ENCODE measurements at places on chromosomes 2 and 18. TPM values are rescaled to one million over a fixed set of nuclear protein-coding genes. Genes with fewer than 3 reads are reported as not detected.

DNA sequence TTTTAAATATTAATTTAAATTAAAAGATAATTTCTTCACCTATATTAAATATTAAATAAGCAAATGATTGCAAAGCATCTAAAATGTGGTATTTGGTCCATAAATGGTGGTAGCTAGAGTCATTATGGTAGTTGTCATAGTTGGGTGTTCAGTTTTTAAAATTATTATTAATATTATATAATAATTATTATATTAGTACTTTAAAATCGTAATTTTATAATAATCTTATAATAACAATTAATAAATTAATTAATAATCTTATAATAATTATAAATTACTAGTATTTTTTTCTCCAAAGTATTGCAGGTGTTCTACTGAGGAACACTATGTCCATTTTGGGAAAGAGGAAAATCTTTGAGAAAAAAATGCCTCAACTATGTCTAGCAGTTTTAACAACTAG, 835.5 kb upstream of the GCFC2 start:
- no peak for DNase-seq

- no peak for DNase-seq
Observed at GRCh38 chr2:58339548-58340243, 98.6 kb upstream of the FANCL start.

DNA sequence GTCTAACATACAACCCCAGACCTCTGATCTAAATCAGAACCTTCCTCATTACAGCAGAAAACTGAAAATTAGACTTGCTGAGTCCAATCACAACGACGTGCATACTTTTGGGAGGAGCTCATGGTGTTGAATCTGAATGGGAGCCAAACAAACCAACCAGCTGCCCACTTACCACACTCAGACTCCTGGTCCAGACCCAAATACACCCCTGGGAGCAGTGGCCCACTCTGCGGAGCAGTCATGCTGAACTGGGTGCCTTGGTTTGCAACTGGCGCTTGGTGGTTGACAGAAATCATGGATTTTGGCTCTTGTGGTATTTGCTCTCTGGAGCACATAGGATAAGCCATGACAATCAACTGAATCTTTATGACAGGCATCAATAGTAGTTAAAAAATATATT, 253.6 kb upstream of the TNP1 start:
- no peak for DNase-seq

DNA sequence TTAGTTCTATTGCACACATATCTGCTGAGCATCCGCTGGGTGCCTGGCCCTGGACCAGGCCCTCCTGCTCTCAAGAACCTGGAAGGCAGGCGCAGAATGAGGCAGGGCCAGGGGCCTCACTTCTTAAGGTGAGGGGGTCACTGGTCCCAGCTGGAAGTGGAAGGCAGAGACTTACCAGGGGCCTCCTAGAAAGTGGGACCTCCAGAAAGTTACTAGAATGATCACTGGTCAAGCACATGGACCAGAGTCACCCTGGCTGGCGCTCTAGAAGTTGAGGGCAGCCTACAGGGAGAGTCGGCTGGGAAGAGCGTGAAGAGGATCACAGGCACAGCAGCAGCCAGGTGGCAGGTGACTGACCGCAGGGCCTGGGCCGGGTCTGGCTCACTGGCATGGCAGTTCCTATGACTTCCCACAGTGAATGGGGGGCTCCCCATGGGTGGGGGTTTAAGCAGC, 26.1 kb upstream of the MAL start:
- DNase-seq: no peak

GRCh38 chr2:58042486-58042970, 4.1 kb upstream of the VRK2 start:
- peak; percentile 65 for DNase-seq

- DNase-seq: no peak
Observed at GRCh38 chr2:65655000-65655399, 222.6 kb upstream of the SPRED2 start.

Gene LHCGR
- 0.14 TPM for total RNA-seq

Gene DTNB
- total RNA-seq: 8.7 TPM

Gene SMPD4
- 33.5 TPM for total RNA-seq

Gene EGR4
- total RNA-seq: 0.30 TPM

Gene CFAP53
- 0.97 TPM for total RNA-seq

Measured in adrenal gland (tissue), 19 donors.